Stimulated activated CD4-positive, alpha-beta T cell treated with anti-CD3 and anti-CD28 coated beads, Interleukin-4, amount 100 ng/mL, for 4 hours (primary cell): ENCODE measurements at places on chromosomes 16 and 17.

DNA sequence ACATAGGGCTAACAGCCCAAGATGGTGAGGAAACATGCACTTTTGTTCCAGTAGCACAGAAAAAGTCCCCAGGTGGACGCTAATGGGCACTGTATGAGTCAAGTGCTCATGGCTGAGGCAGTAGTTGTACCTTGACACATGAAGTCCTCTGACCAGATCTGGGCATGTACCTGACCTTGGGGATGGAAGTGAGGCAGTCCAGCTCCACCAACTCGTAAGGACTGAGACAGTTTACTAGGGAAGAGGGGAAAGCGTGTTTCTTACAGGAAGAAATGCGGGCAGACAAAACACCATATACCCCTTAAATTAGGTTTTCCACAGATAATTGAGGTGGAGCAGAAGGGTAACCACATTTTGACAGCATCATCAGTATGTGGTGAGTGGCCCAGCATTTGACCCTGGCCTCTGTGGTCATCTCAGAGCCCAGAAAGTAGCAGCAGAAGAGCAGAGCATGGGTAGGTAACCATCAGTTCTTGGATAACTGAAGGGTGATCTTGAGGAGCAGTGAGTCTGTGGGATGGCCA lies 32.4 kb upstream of the METTL9 start:
- DNase-seq, result no peak

DNA sequence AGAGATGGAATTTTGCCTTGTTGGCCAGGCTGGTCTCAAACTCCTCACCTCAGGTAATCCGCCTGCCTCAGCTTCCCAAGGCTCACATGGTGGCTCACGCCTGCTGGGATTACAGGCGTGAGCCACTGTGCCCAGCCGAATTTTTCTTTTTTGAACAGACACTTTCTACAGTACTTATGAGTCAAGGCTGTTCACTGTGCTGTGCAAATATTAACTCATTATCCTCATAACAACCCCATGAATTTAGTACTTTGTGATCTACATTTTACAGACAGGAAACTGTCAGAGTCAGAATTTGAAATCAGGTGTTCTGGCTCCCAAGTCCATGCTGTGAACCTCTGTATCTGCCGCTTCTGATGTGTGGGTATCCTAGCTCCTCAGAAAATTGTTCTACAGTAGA lies 25.7 kb upstream of the RASL10B start:
- DNase-seq, result no peak

DNA sequence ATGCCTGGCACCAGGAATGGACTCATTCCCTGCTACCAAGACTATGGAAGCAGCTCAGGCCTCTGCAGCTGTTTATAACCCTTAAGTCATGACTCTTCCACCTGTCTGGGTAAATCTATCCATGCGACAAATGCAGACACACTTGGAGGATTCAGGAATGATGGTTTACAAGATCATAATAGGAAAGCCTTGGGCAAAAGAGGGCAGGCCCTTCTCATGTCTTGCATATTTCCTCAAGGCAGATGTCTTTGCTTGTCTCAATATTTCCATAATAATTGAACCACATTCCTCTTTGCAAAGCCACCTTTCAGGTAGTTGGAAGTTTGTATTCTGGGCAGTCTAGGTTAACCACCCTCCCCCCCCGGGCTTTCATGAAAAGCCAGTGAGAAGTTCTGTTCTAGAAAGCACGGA lies 884 bp upstream of the JPT1 start:
- DNase-seq, result no peak

DNA sequence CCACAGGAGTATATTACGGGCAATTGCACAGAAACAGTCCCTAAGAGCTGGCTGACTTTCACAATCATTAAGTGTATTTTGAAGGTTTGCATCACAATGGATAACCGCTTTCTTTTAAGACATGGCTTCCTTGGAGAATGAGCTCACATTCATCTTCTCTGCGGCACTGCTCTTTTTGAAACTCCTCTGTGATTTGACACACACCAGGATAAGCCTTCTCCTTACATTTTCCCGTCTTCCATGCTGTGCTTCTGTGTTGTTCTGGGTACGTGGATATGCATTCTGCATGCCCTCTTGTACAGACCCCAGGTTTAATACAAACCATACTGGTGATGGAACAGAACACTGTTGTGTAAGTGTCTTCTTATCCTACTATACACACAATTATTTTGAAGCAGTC lies 89.5 kb upstream of the METRNL start:
- no peak for DNase-seq

DNA sequence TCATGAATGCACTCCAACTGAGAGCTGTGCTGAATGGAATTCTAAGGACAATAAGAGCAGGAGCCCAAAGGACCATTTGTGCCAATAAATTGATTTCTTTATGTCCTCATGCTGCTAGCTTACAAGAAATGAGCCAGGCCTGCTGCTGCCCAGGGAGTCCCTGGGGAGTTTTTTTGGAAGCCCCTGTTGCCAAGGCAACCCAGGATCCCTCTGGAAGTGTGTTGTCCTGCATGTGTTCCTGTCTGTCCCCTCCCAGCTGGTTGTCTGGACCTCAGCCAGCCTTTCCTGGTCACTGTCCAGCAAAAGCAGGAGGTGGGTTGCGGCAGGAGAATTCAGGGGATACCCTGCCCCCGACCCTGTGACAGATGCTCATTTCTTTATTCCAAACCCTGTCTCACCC lies 51.0 kb upstream of the GPRC5B start:
- no peak for DNase-seq

GRCh38 chr16:88389621-88390160 lies 6.9 kb downstream of the ZNF469 start:
- DNase-seq, result no peak

DNA sequence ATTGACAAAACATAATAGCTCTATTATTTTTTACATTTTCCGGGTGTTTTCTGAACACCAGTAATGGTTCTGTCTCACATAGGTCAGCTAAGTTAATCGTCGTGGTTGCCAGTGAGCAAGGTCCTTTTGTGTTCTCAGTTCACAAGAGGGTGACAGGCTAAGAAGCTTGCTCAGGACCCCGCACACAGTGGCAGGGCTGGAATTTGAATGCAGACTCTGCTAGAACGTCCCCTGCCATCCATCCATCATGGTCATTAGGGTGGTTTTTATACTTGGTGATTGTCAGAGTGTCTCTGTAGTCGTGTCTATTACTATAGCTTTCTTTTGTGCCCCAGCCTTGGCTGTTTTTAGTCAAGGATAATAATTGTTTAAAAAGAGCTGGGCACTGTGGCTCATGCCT lies 176.2 kb downstream of the SNX29 start:
- no peak for DNase-seq

GRCh38 chr17:63305857-63306256 lies 140.2 kb downstream of the CYB561 start:
- DNase-seq, result no peak

DNA sequence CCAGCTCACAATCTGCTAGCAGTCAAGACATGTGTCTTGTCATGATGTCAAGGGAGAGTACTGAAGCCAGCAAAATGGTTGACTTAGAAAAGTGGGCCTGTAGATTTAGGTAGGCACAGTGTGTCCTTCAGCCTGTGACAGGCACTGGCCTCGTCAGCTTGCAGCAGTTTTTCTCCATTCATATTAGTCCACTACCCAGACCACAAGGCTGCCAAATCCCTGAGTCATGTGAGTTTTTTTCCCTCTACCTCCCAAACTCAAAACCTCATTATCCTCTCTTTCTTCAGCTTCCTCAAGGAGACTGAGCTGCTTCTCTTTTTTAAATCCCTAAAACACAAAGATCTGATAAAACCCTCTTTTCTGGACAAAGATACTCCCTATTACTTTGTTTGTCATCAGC lies 102.6 kb upstream of the HS3ST3A1 start:
- DNase-seq, result no peak

- DNase-seq, result no peak
Measured at GRCh38 chr16:76190057-76190456, 87.1 kb upstream of the CNTNAP4 start.

DNA sequence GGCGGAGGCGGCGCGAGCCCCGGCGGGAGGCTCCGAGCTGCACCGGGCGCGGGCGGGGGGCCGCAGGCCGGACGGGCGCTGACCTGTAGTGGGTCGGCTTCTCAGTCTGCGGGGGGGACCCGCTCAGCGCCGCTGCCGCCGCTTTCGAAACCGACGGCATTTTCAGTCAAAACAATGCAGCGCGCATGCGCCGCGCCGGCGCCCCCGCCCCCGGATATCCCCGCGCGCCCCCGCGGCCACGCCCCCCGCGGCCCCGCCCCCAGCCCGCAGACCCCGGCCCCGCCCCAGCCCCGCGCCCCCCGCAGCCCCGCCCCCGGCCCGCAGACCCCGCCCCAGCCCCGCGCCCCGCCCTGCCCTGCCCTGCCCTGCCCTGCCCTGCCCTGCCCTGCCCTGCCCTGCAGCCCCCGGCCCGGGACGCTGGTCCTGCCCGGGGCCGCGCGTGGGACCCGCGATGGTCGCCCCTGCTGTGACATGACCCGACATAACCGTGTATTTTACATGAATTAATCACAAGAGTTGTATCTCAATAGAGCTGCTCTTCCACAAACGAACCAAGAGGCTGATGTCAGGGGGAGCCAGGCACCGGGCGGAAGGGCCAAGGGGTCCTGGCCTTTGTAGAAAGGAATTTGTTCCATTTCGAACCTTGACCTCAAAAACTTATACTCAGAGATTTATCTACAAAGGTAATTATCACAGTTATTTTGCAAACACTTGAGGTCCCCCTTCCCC lies at the start of gene UNKL:
UNKL (minus strand) TSS at position 173 of the 729 bp plus-strand sequence; CDS start at position 160, 13 bp downstream.
- peak; percentile 83 for DNase-seq

- DNase-seq, result no peak
Measured at GRCh38 chr16:87882436-87883019, 13.2 kb upstream of the SLC7A5 start.

DNA sequence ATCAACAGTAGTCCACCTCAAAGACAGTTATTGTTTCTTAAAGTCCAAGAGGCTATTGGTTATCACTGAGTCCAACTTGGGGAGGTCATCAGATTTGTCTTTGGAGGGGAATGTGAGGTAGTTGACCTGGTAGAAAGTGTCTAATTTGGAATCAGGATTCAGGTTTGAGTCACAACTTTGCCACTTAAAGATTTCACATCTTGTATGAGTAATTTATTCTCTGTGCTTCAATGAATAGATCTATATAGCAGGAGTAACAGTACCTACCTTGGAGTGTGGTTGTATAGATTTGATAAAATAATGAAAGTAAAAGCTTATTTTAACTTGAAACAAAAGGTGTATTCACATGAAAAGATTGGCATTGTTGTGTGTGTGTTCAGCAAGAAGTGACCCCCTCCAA lies 119.3 kb upstream of the TBX2 start:
- no peak for DNase-seq

GRCh38 chr16:31214708-31215286 lies 878 bp downstream of the TRIM72 start:
- no peak for DNase-seq

GRCh38 chr16:1474082-1474795 lies 589 bp downstream of the CLCN7 start:
- no peak for DNase-seq

GRCh38 chr16:30924913-30925631 lies 1.7 kb downstream of the FBXL19 start:
- DNase-seq, result no peak

- no peak for DNase-seq
Measured at GRCh38 chr17:47304186-47304585, 19.6 kb upstream of the EFCAB13 start.

- no peak for DNase-seq
Measured at GRCh38 chr17:82674656-82675475, 23.6 kb downstream of the RAB40B start.

GRCh38 chr16:52069866-52070265 lies 477.1 kb downstream of the TOX3 start:
- no peak for DNase-seq

GRCh38 chr16:711548-712320 lies 3.2 kb upstream of the METRN start:
- peak; percentile 81 for DNase-seq

DNA sequence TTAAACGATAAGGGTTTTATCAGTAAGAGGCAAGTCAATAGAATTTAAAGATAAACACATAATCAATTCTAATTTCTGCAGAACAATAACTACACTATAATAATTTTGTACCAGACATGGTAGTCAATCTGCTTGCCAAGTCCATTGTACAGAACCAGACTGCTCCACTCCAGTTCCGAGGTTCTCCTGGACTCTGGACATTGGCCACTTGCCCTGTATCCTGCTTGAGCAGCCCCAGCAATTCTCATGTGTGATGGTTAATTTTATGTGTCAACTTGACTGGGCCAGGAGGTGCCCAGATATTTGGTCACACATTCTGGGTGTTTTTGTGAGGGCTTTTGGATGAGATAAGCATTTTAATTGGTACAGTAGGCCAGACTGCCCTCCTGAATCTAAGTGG lies 384.6 kb downstream of the SLC39A11 start:
- DNase-seq, result no peak

DNA sequence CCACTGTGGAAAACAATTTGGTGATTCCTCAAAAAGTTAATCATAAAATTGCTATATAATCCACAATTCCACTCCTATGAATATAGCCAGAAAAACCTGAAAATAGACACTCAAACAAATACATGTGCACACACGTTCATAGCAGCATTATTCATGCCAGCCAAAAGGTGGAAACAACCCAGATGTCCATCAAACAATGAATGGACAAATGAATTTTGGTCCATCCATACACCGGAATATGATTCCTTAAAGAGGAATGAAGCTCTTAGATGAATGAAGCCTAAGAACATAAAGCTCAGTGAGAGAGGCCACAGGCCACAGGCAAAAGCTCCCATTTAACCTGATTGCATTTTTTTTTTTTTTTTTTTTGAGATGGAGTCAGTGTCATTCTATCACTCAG lies 114.6 kb upstream of the TNRC6C start:
- DNase-seq, result no peak

GRCh38 chr16:78251115-78251514 lies 151.7 kb downstream of the WWOX start:
- no peak for DNase-seq

DNA sequence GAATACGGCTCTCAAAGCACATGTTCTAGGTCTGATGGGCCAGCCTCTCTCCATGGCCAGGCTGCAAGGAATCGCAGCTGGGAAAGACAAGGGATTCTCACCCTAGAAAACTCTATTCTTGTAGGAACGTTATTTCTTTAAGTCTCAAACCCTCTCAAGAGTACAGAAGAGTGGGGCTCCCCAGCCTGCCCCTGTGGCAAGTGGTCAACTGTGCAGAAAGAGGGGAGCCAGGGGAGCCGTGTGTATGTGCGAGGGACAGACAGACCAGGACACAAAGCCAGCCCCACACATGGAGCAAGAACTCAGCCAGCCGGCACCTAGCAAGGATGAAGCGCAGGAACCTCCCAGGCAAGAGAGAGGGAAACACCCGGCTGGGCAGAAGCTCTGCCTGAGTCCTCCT lies 16.4 kb downstream of the KIFC3 start:
- DNase-seq, result no peak
